CD4-positive, alpha-beta T cell treated with Interleukin-15 for 1 hour (primary cell): ENCODE measurements at places on chromosomes 12 and 14.

GRCh38 chr14:74606727-74607126, 5.3 kb downstream of the LTBP2 start:
- no peak for DNase-seq

DNA sequence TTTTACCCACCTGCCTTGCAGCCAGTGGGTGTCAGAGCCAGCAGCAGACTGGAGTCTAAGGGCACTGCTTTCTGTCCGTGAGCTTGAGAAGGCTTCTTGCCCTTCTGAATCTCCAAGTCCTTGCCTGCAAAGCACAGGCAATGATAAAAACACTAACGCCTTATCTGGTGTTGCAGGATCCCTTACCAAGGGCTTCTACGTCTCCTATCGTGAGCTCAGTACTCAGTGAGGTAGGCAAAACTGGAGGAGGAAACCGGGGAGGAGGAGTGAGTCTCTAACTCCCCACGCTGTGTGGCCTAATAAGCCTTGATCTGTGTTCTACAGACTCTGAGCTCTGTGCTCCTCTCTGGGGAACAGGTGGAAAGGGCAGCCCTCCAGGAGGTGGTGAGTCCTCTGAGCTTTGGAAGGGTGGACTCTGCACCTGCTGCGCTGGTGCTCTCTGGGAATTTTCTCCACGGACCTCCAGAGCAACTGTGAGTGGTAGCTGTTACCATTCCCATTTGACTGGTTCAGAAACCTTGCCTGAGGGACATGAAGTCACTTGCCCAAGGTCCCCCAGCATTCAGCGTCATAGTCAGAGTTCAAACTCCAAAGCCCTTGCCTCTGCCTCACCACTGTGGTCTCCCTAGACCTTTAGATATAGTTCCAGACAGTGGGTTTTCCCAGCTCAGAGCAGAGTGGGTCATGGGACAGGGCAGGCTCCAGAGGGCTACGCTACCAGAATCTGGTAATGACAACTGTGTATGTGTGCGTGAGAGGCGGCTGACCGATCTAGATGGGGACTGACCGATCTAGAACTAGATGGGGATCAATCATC, 7.0 kb upstream of the MARK3 start:
- no peak for DNase-seq

DNA sequence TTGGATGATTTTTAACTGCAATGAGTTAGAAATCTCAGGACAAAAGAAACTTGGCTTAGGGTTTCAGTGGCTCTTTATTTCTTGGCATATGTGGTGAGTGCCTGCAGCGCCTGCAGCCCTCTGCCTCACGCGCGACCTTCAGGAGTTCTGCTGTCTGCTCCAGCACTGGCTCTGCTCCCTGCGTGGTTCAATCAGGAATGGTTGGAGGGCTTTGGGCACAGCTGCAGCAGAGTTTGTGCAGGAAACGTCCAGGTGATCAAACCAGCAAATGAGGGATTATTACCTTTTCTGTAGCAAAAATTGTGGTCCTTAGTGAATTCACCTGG, 19.8 kb downstream of the PPM1H start:
- DNase-seq, result no peak

- DNase-seq, result no peak
Observed at GRCh38 chr12:84982888-84983287, 53.2 kb downstream of the TSPAN19 start.

- peak; percentile 75 for DNase-seq
Observed at GRCh38 chr12:47773062-47773857, at the start of gene SLC48A1. SLC48A1 (plus strand) TSS chr12:47773238; CDS start chr12:47773305, 67 bp downstream.

DNA sequence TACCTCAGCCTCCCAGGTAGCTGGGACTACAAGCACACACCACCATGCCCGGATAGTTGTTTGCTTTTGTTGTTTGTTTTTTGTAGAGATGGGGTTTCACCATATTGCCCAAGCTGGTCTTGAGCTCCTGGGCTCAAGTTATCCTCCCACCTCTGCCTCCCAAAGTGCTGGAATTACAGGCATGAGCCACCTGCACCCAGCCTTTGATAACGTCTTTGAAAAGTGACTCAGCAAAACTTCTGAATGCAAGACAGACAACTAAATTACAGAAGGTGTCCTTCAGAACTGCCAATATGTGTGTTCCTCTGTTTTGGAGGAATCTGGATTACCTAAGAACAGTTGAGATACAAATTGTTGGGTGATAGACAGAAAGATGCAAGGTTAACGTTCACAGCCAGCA, 99.8 kb downstream of the ESR2 start:
- no peak for DNase-seq

GRCh38 chr12:13573698-13574321, 377.3 kb downstream of the EMP1 start:
- DNase-seq, result no peak

- DNase-seq, result no peak
Observed at GRCh38 chr12:16271062-16271461, 6.4 kb downstream of the SLC15A5 start.

- no peak for DNase-seq
Observed at GRCh38 chr12:104699489-104700190, 242.9 kb downstream of the CHST11 start.

GRCh38 chr12:114361545-114361944, 44.4 kb downstream of the TBX5 start:
- no peak for DNase-seq

- DNase-seq, result no peak
Observed at GRCh38 chr14:53295985-53296582, 143.0 kb upstream of the DDHD1 start.

- DNase-seq, result no peak
Observed at GRCh38 chr12:106801830-106802533, 27.5 kb downstream of the RIC8B start.

- no peak for DNase-seq
Observed at GRCh38 chr12:26642361-26642760, 190.6 kb downstream of the ITPR2 start.

- no peak for DNase-seq
Observed at GRCh38 chr12:98977186-98977585, 332.1 kb downstream of the APAF1 start.

GRCh38 chr12:91817517-91817916, 328.1 kb downstream of the BTG1 start:
- DNase-seq, result no peak

DNA sequence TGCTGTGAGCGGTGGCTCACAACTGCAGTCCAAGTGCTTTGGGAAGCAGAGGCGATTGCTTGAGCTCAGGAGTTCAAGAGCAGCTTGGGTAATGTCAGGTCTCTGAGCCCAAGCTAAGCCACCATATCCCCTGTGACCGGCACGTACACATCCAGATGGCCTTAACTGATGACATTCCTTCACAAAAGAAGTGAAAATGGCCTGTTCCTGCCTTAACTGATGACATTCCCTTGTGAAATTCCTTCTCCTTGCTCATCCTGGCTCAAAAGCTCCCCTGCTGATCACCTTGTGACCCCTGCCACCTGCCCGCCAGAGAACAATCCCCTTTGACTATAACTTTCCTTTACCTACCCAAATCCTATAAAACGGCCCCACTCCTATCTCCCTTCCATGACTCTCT, 48.6 kb downstream of the SLC25A47 start:
- DNase-seq, result no peak

GRCh38 chr14:104524726-104525125, 54.8 kb upstream of the C14orf180 start:
- no peak for DNase-seq

DNA sequence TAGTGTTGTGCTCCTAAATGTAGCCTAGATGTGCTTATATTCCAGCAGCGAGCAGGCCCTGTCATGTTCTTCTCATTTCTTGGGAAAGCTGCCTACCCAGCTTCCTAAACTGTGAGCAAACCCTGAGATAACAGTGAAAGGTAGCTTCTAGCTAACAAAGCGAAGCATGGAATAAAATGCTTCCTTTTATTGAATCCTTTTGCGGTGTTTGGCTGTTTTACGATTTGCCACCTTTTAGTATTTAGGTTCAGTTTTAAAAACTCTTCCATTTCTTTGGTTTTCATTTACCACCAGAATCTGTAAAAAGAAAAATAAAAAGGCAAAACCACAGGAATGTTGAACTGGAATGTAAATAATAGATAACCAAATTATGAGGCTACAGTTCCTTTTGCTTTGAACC, 5.0 kb upstream of the PKP2 start:
- DNase-seq, result no peak

DNA sequence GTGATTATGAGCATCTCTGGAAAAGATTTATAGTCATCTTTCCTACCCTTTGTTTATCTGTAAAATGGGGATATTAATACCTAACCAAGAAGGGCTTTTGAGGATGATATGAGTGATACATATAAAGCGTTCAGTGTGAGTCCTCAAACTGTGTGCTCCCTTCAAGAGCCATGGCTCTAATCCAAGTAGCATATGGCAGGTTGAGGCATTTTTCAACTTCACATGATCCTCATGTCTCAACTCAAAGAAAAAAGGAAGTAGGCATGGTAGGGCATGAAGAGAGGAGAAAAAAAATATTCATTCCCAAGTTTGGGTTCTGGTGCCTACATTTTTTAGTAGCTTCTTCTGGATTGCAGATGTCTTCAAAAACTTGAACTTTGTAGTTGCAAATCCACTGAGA, 286.3 kb upstream of the ATP2B1 start:
- no peak for DNase-seq

DNA sequence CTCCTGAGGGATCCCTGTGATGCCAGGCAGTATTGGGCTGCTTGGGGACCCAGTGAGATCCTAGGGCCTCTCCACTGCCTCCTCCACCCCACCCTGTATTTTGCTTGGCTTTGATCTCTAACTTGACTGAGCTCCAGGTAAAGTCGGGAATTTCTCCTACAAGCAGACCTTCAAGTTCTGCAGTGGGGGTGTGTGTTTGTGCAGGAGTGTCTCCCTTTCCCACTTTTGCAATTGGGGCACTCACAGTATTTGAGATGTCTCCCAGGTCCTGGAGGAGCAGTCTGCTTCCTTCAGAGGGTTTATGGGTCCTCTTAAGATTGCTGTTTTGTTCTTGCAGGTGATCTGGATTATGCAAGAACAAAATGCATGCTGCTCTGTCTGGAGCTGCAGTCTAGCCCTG, 68.9 kb downstream of the ALG10B start:
- DNase-seq, result no peak

- DNase-seq, result no peak
Observed at GRCh38 chr12:106101803-106102202, 37.0 kb downstream of the NUAK1 start.

GRCh38 chr14:29489911-29490425, 437.7 kb downstream of the PRKD1 start:
- no peak for DNase-seq

DNA sequence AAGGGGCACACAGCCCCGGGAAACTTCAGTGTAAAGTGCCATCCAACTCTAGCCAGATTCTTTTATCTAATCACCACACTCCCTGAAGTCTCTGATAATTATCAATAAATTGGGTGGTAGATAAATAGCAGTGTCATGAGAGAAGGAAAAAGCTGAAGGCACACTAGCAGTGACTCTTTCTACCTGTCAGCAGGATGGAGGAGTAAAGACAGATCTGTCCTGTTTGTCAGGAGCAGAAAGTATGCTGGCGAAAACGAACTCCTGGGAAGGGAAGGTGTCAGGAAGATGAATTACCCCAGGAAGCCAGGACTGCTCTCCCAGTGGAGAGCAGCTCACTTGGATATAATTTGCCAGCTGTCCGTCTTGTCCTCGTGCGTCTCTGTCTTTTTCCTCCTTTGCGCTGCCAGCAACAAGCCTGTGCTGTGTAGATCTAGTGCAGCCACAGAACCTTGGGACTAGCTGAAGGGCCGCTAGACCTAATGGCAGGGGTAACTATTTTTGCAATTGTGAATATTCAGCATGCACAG, 981.9 kb downstream of the DIO2 start:
- DNase-seq, result no peak

- DNase-seq, result no peak
Observed at GRCh38 chr14:92880851-92881250, 42.1 kb upstream of the CHGA start.

DNA sequence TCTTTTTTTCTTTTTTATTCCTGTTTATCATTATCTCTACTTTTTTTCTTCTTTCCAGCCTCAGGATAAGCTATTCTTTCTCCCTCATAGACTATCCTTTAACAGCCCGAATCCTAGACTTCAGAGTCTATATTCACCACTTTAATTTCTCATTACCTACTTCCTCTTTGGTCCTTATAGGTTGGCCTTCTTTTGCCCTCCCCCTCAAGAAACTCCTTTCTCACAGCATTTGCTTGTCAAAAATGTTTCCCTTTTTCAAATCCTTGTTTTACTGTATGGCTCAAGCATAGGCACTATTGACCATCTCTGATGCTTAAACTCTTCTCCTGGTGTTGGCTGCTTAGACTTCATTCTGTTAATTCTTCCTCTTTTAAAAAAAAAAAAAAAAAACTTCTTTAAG, 52.5 kb downstream of the KIAA0586 start:
- no peak for DNase-seq

DNA sequence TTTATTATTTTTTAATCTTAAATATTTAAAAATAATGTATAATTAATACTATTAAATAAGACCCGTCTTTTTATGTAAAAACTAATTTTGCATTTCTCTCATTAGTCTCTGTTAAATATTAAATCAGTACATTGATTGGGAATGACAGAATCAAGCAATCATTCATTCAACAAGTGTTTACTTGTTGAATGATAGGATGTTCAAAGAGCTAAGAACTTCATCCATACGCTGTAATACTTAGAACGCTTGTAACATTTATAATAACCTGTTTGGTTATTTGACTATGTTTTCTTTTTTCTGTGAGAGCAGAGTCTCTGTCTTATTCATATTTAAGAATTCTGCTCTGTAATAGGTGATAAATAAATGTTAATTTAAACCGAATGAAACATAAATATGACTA, 2.9 kb upstream of the BATF start:
- no peak for DNase-seq

DNA sequence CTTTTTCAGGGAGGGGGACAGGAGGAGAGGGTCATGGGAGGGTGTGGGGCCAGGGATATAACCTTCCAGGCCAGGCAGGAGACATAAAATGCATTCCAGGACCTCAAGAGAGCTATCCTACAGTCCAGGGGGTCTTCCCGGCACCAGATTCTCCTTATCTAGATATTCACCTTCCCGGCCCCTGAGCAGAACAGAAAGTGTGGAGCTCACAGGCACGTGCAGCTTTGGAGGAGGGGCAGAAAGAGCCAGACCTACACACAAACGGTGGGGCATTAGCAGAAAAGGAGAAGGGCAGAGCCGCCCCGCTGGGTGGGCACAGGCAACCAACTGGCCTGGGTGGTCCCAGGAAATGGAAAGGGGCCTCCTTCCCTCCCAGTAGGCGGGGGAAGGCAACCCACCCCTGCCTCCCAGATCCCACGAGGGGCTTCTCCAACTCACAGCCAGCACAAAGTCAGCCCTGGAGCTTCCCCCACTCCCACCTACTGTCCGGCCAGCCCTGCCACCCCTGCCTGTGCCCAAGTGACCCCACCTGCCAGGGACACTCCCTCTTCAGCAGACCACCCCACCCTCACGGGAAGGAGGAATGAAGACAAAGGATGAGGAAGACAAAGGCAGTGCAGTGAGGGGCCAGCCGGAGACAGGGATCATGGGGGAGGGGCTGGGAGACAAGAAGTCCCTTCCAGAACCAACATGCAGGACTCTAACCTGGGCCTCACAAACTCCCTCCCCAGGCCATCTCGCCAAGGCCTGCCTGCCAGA, 33.3 kb downstream of the CCDC85C start:
- DNase-seq, result no peak

- DNase-seq, result no peak
Observed at GRCh38 chr12:76879710-76880518, 1.1 kb upstream of the CSRP2 start.
